ENCODE measurements at places on chromosomes 7 and 10.

DNA sequence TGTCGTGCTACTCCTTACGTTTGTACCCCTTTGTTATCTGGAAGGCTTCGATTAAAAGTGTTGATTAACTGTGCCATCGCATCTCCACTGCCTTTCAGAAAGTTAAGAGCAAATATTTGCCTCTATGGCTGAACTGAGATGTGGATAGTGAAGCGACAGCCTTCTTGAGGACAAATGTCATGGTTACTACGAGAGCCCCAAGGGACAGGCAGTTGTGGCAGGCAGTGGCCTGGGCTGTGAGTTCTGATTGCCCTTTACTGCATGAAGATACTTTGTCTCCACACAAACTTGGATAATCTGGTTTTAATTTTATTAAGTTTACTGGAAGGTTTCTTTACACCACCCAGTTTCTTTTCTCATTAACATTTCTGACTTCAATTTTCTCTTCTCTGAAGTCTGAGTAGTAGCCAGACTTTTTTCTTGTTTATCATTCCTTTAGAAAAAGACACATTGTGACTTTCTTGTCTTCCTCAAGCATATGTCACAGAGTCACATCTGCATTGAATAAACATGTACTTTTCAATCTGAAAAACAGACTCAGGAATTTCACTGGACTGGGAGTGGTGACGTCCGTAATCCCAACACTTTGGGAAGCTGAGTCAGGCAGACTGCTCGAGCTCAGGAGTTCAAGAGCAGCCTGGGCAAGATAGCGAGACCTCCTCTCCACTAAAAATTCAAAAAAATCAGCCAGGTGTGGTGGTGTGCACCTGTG is 1.5 kb downstream of the TAS2R41 start:
- no peak for DNase-seq

DNA sequence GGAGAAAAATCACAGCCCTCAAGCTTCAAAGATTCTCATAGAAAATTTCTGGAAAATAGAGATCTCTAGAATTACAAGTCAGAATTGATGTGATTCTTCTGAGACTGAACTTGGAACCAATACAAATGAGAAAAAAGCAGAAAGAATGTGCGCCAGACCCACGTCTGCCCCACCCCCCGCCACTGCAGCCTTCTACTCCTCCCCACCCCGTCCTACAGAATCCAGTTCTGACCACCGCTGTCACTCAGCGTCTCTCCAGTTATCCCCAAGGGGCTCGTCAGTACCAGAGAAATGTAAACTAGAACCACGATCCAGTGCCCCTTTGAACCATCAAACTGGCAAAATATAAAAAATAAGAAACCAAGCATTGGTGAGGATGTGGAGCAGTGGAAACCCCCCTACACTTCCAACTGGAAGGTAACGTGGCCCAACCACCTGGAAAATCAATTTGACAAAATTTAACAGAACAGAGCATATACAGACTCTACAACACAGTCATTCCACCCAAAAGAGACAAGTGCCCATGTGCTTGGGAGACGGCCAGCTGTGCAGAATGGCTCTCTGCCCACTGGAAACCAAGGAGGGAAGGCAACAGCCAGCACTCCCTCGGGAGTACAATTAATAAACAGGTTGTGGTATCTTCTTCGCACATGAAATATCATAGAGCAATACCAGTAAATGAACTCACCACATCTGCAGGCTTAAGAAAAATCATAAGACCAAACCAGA is 397.9 kb downstream of the TNS3 start:
- no peak for DNase-seq

DNA sequence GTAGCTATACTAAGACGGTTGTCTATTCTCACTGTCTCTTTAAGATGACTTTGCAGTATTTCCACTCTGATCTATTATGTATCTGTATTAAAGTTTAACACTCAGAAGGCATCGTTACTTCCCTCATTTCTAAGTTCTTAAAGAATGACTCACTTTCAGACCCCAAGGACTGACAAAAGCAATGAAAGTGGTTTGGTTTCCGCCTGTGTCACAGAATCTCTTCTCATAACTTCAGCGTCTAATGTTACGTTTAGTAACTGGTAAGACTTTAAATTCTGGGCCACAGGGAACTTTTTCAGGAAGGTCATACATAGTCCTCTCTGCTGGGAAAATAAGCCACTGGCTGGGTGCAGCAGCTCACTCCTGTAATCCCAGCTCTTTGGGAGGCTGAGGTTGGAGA is 892.0 kb upstream of the AUTS2 start:
- DNase-seq = no peak

GRCh38 chr7:99083068-99083651 is 60.7 kb downstream of the SMURF1 start:
- DNase-seq = no peak

- DNase-seq = no peak
Observed at GRCh38 chr7:15682751-15683245, 3.7 kb downstream of the MEOX2 start.

DNA sequence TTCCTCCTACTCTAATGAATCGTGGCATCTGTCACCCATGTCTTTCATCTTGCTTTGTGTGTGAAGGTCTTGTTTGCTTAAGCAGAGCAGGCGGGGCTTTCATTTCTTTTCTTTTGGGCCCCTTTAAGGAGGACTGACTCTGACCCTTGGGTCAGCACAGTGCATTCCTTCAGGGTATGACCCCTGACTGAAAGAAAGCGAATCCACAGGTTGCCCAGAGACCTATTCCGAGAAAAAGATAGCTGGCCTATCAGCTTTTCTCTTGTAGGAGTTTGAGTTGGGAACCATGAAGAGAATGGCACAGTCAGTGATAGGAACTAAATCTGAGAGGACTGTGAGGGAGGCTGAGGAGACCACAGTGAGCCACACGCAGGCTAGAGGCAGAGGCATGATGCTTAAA is 193.2 kb upstream of the CDCA7L start:
- no peak for DNase-seq

- DNase-seq = no peak
Observed at GRCh38 chr10:83835945-83836745, 303.2 kb upstream of the GHITM start.

DNA sequence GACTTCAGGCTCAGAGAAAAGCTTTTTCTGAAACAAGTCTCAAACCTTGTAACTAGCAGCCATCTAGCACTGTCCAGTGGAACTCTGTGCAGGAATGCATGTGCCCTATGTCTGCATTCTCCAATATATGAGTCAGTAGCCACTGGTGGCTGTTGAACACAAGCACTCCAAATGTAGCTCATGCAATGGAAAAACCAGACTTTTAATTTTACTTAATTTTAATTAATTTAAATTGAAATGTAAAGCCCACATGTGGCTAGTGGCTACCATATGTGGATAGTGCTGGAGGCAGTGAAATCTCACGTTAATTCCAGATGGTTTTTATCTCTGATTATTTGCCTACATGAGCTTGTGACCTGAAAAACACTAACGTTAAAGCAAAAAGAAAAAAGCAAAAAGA is 225.1 kb downstream of the GATA3 start:
- no peak for DNase-seq

- no peak for DNase-seq
Observed at GRCh38 chr7:79403451-79403850, 50.0 kb downstream of the MAGI2 start.

- DNase-seq = no peak
Observed at GRCh38 chr10:61751599-61751998, 88.9 kb downstream of the CABCOCO1 start.

GRCh38 chr7:5351507-5352265 is 68.9 kb downstream of the SLC29A4 start:
- DNase-seq = no peak

DNA sequence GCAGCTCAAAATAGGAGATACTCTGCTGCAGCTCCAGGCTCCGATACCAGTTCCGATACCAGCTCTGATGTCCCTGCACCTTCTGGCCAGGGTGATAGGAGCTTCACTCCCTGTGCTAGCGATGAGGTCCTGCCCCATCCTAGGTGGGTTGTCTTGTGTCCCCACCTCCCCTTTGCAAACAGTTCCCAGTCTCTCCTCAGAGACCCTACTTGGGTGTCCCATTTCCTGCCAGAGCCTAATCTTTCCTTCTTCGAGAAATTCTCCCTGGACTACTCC is 62.7 kb upstream of the NANOS1 start:
- no peak for DNase-seq

DNA sequence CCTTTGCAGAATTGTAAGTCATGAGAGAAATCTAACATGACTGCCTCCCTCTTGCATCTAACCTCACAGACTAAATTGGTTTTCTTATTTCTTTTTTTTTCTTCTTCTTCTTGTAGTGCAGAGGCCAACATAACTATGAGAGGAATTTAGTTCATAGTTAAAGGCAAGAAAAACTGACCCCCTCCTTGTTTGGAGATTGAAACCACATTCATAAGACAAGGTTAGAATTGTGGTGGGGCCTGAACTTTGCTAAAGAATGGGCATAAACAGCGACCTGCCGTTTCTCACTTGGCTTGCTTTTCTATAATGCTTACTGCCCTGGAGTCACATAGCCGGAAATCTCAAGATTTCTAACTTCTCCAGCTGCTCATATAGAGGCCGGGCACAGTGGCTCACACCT is 2.4 kb upstream of the POLM start:
- no peak for DNase-seq

GRCh38 chr10:100734295-100735086 is 10.9 kb upstream of the PAX2 start:
- no peak for DNase-seq

DNA sequence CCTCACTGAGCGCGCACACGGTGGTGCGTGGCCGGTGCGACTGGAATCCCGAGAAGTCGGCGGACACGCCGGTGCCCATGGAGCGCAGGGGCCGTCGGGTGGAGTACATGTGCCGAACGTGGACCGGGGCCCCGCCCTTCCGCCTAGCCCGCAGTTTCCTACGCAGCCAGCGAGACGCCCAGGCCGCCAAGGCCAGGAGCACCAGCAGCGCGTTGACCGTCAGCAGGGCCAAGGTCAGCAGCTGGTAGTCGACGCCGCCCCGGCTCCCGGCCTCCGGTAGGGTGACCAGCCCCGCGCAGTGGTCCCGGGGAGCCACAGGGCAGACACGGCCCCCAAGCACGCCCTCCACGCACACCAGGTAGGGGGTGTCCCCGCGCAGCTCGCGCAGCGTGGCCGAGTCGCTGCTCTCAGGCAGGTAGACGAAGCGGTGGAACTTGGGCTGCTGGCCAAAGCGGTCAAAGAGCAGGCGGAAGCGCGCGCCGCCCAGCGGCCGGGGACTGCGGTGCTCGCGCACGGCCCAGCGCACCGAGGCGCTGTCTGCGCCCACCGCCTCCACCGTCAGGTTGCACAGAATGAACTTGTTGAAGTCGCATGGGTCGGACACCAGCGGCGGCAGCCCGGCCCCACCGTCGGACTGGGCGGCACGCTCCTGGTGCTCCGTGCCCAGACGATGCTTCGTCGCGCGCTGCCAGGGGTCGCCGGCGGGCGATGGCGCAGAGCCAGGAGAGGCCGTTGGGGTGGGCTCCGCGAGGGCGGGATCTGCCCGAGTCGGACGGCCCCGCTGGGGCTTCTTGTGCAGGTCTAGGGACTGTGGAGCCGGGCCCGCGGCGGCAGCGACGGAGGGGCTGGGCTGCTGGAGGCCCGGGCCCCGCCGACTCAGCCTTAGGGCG is 2.2 kb downstream of the TRIL start:
- DNase-seq = peak; percentile 62

DNA sequence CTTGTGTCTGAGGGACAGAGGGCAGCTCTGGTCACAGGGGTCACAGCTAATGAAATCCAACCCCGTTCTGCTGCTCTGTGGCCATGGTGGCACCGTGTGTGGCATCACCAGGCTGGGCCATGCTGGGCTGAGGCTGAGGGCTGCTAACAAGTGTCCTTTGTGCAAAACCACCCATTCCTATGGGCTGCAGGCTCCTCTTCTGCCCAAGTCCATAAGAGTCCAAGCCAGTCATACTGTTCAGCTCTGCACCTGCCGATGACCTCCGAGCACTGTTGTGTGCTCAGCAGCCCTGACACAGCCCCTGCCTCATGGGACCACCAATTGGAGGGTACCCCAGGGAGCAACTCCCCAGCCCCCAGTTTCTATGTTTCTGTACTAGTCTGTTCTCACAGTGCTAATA is 133.1 kb downstream of the WDR11 start:
- DNase-seq = no peak

GRCh38 chr10:14736600-14737081 is 38.1 kb downstream of the FAM107B start:
- no peak for DNase-seq

DNA sequence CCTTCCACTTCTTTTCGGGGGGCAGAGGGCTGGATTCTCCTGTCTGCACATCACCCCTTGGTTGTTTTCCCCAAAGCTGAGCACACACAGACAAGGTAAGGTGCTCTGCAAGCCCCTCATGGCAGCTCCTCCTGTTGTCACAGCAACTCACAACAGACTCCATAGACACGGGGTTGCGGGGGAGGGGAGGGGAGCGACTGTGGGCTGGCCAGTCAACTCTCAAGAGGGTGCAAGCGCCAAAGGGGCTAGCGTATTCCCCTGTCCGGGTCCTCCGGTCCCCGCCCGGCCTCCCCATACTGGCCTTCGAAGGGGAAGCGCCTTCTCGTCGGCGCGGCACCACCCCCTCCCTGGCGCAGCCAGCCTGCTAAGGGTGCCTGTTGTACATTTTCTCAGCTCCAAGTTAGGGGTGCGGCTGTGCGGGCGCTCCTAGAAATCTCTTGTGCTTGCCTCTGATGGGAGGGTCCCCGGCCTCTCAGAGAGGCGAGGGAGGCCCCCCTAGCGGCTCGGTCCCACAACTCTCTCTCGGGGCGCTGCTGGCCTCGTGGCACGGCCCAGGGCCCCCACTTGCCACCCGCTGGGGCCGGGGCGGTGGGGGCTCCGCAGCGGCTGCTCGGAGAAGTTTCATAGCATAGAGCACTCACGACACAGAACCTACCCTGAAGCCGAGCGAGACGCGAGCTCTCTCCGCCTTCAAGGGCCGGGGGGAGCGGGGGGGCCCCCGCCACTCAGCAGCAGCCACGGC is 498 bp downstream of the RHOBTB1 start:
- peak; percentile 68 for DNase-seq
